KBM-7 (cell line): ENCODE measurements at places on chromosomes 4 and X.

DNA sequence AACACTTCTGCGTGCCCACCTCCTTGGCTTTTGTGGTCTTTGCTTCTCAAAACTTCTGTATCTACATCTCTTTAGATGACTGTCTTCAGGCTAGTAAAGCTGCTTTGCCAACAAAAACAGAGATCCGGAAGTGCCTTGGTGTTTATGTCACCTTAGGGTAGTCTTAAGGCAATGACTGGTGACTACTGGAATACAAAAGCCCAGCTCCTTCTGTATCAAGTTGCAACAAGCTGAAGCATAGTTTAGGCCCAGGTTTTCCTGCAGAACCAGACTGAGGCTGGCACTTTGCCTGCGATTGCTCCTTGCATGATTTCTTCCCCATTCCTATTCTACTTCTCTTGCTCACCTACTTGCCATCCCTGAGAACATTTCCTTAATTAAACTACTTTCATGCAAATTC, 333.8 kb downstream of the DMD start:
- no peak for DNase-seq

GRCh38 chrX:50115973-50116372, 84.8 kb downstream of the AKAP4 start:
- DNase-seq, result no peak

DNA sequence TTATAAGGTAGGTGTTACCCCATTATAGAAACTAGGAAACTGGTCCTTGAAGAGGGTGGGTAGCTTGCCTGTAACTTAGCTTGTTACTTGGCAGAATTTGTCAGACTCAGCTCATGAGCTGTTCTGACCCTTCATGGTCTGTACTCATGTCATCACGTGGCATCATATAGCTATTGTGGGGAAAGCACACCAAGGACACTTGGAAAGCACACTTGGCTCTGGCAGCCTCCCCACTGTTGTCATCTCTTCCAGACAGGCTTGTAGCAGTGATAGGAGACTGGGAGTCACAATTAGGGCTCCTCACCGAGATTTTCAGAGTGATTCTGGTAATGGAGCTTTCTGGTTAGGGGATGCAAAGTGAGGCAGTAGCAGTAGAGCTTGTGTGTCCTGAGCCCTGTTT, 30.4 kb downstream of the ADH5 start:
- no peak for DNase-seq

DNA sequence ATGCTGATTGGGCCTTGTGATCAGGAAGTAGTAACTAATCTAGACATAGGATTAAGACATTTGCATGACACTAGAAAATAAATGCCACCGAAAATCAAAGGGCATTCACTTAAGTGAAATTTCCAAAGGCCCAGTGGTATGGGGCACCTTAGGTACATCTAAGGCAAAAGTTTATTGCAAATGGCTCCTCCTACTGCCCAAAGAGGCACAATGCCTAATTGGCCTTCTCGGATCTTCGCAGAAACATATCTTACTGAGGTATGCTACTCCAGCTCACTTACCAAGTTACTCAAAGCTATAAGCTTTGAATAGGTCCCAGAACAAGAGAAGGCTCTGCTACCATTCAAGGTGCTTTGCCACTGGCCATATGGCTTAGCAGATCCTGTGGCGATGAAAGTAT, 174.8 kb upstream of the CXCL13 start:
- DNase-seq, result no peak
